ENCODE measurements at places on chromosomes 1 and 21.

DNA sequence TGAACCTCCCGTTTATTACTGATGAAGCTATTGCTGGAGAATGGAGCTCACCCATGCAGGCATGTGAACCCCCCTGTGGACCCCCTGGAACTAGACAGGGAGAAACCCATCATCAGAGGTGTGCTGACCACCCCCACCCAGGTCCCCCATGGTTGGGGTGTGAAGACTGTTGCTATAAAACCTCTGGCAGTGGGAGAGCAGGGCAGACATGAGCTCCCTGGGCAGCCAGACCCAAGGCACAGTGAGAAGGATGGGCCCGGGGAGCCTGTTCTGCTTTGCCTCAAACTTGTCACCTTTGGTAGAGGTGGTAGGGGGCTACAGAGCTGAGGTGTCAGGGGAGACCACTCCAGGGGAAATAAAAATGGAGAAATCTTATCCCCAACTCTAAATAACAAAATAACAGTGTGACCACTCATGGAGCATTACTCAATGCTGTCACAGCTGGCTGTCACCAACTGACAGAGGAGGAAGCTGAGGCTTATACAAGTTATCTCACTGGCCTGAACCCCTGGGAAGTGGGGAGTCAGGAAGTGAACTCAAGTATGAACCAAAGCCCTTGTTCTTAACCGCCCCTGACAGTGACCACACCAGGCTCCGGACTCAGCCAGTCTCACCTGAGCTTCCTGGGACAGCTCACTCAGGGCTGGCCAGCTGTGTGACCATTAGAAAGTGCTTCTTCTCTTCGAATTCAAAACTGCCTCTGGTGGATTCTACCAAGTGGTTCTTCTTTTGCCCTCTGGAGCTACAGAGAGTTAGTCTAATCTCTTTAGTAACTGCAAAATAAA lies 698.8 kb downstream of the MATN1 start:
- no peak for DNase-seq

- no peak for DNase-seq
These were observed 200.0 kb downstream of the AJAP1 start for GRCh38 chr1:4854367-4854766.

DNA sequence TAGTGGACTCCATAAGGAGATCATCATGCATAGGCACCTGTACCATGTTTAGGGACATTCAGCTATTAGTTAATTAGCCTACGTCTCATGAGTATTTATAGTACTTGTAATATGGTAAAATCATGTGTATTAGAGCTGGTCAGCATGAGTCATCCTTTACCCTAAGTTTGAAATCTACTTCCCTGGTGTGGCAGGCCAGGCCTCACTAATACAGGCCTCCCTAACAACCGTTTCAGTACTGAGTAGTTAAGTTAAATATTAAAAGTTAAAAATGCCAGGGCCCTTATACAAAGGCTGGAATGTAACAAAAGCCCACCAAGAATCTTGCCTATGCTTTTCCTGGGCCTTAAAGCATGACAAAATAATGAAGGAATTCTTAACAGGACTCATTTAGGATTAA lies 356.3 kb upstream of the DPYD start:
- DNase-seq, result no peak

GRCh38 chr21:42839271-42840231 lies 39.8 kb downstream of the WDR4 start:
- DNase-seq, result no peak

- no peak for DNase-seq
These were observed at the start of gene PTPRC for GRCh38 chr1:198638894-198639635. Gene PTPRC, plus strand, starts transcription at chr1:198639040. Its CDS starts 229 bp downstream, at chr1:198639269.

DNA sequence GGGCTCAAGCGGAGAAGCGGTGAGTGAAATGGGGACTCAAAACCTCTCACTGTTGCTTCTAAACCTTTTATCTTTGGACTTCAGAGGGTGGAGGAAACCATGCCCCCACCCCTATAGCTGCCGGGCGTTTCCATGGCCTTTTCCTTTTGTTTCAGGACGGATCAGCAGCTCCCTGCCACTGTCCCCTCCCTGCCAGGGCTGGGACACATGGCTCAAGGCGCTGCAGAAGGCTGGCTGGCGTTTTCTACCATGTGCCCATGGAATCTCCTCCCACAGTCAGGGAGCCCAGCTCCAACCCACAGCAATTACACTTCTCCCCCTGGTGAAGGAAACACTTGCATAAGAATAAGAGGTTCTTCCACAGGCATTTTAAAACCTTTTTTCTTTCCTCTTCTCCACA lies 812.7 kb downstream of the PLA2G4A start:
- no peak for DNase-seq

GRCh38 chr1:51293898-51294515 lies 36.4 kb downstream of the TTC39A start:
- DNase-seq, result no peak

- DNase-seq, result no peak
These were observed 96.4 kb upstream of the HOOK1 start for GRCh38 chr1:59718064-59718988.

GRCh38 chr21:39105341-39105765 lies 77.9 kb downstream of the PSMG1 start:
- DNase-seq, result no peak

DNA sequence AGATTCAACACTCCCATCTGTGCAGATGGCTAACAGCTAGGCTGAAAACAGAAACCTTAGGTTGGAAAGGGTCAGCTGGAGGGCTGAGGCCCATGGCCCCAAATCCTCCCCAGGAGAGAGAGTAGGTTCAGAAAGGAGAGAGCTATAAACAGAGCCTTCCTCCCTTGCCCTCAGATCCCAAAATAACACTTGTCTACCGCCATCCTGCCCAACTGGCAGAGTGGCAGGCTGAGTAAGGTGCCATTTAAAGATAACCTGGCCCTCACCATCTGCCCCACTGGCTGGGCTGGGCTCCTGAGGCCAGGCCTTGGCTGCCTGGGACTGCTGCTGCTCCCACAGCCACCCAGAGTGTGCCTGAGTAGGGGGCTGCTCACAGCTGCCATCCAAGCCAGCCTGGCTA lies 4.3 kb upstream of the SHISA4 start:
- no peak for DNase-seq

- no peak for DNase-seq
These were observed 49.5 kb downstream of the NRDC start for GRCh38 chr1:51829058-51829457.

DNA sequence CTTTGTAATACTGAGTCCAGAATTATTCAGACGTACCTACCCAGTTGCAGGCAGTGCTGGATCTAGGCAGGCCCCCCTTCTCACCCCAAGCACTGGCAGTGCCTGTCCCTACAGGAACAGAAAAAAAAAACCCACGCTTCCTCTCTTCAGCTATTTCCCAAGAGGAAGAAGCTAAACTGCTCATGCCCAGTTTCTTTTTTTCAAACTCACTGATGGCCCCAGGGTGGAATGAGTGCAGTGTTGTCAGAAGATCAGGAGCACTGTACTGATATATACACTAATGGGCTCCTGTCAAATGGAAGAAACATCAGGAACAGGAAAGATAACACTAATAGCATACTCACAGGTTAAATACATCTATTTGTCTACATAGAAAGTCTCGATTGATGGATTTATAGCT lies 28.2 kb upstream of the DOCK7 start:
- no peak for DNase-seq

- DNase-seq, result no peak
These were observed 1.1 kb downstream of the SPSB1 start for GRCh38 chr1:9293533-9294404.

GRCh38 chr1:168422203-168422847 lies 121.5 kb downstream of the XCL2 start:
- DNase-seq, result no peak

- DNase-seq, result no peak
These were observed 2.2 kb downstream of the KISS1 start for GRCh38 chr1:204194080-204194479.

- DNase-seq, result no peak
These were observed 276.2 kb upstream of the LRRC7 start for GRCh38 chr1:69291541-69291940.

DNA sequence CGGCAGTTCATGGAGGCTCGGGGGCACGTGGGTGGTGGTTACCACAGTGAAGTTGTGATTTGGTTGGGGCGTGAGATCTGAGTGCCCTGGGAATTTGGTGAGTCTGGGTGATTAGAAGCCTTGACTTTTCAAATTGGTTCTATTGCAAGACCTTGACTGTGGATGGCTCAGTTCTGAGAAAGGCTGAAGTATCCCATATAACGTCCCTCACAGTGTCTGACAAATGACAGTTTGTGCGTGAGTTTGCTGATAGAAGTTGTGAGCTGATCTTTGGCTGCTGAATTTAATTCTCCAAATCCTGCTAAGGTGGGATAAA lies 549 bp downstream of the MSH4 start:
- no peak for DNase-seq

- DNase-seq, result no peak
These were observed 777 bp upstream of the METTL25B start for GRCh38 chr1:156727492-156727891.

GRCh38 chr1:229844675-229845074 lies 218.6 kb downstream of the URB2 start:
- DNase-seq, result no peak

- DNase-seq, result peak; percentile 42
These were observed 359 bp downstream of the LRRC3 start for GRCh38 chr21:44455524-44456213.

DNA sequence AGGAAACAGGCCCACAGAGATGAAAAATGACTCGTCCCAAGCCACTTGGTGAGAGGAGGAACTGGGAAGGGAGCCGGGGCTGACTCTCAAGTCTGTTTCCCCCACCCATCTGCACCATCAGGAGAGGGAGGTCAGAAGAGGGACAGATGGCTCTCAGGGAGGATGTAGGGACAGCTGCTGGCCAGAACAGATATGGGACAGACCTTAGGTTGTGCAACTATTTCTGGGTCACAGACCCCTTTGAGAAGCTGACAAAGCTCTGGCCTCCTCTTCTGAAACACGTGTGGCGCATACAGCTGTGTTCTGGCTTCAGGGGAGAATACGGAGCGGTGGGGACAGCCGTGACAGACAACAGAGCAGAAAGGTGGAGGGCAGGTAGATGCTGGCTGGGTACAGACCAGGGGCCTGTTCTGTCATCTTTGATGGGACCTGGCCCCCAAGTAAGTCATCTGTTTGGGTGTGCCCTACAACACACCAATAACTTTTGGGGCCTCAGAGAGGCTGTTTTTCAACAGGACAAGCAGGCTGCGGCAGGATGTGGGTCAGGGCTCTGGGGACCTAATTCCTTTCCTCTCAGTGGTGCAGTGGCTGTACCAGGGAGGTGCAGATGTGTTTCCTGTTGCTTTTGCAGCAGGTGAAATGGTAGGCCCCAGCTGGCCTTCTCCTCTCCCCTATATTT lies 7.3 kb downstream of the SH3BGRL3 start:
- no peak for DNase-seq

- no peak for DNase-seq
These were observed 1.2 kb upstream of the CAPN2 start for GRCh38 chr1:223711173-223711572.

- no peak for DNase-seq
These were observed at the start of gene HORMAD1 for GRCh38 chr1:150720703-150721102. Gene HORMAD1, minus strand, starts transcription at chr1:150720895. Its CDS starts 1,390 bp downstream, at chr1:150719505.

GRCh38 chr1:160996178-160996577 lies 24.8 kb downstream of the F11R start:
- DNase-seq, result no peak

DNA sequence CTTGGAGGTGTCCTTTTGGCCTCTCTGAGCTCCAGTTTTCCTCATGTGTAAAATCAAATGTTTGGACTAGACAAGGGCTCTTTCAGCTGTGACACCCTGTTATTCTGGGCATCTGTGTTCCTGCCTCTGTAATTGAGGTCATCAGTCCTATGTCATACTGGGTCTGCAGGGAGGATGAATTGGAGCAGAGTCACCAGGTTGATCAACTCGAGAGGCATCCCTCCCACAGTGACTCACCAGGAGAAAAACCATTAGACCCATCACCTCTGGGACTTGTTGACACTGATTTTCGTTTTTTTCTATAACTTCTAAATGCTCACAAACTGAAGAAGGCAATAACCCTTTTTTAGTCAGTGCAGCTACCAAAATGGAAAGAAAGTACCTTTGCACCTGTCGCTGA lies 82.2 kb downstream of the ST6GALNAC5 start:
- DNase-seq, result no peak

DNA sequence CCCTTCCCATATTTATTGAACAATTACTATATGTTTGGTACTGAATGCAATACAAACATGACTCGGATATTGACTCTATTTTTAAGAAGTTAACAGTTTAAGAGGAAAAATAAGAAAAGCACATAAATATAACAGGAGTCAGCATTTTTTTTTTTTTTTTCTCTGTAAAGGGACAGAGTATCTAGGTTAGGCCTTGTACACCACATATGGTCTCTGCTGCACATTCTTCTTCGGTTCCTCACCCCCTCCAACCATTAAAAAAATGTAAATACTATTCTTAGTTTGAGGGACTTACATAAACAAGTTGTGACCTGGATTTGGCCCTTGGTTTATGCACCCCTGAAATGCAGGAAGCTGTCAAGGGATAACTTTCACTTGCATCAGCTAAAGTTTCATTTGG lies 40.4 kb downstream of the PHC2 start:
- DNase-seq, result no peak

All from neuronal stem cell (in vitro differentiated cells).